B cell (primary cell): ENCODE measurements at places on chromosomes 2 and 18. TPM values are rescaled to one million over a fixed set of nuclear protein-coding genes. Genes with fewer than 3 reads are reported as not detected.

GRCh38 chr2:168592181-168592831, 136.2 kb downstream of the CERS6 start:
- H3K36me3 ChIP-seq, result no peaks in the 10 kb centered on the region
- H3K27me3 ChIP-seq, result no peaks in the 10 kb centered on the region
- no peak for DNase-seq
- no peak overlapping the region for H3K27ac ChIP-seq

GRCh38 chr2:209917154-209917771, 85.2 kb upstream of the RPE start:
- H3K27ac ChIP-seq, result no peak overlapping the region
- no peak for DNase-seq
- no peaks in the 10 kb centered on the region for H3K27me3 ChIP-seq
- H3K36me3 ChIP-seq, result no peaks in the 10 kb centered on the region
- H3K4me3 ChIP-seq, result no peak overlapping the region
- H3K4me1 ChIP-seq, result no peaks in the 10 kb centered on the region

- no peaks in the 10 kb centered on the region for H3K27me3 ChIP-seq
- no peak overlapping the region for H3K27ac ChIP-seq
- H3K4me1 ChIP-seq, result no peaks in the 10 kb centered on the region
- H3K36me3 ChIP-seq, result no peaks in the 10 kb centered on the region
- H3K4me3 ChIP-seq, result no peak overlapping the region
Measured at GRCh38 chr2:132252191-132252893, 90.6 kb upstream of the ANKRD30BL start.

DNA sequence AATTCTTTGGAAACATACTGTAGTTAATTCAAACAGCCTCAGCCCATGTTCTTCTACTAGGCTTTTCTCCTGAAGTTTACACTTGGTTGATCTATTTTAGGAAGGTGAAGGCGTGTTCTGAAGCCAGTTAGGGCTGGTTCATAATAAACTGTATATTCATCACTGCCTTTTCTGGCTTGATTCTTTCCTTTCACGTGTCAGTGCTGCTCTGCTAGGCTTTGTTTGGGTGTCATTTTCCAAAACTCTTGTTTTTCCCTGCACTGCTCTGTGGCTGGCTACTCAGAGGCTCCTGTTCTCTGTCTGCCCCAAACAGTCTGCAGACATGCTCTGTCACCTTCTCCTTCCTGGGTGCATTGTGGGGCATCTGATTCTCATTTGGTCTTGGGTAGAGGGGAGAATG, 136.1 kb downstream of the PARD3B start:
- H3K27ac ChIP-seq, result no peak overlapping the region
- H3K27me3 ChIP-seq, result no peaks in the 10 kb centered on the region
- no peak overlapping the region for H3K4me3 ChIP-seq
- no peak for DNase-seq

DNA sequence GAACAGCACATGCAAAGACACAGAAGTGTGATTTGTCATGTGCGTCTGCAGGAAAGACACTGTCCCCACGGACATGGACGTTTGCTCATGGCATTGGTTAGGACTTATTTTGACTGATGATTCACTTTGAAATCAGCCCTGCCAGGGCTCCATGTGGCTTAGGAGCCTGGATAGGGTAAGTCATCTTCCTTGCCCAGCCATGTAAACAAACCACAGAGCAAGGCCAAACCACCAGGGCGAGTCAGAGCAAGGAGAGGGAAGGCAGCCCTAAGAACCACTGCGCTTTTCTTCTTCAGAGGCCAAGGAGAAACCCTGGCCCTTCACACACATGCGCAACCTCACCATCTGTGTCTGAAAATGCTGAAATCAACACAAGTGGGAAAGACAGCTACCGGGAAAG, 88.8 kb downstream of the GFPT1 start:
- H3K36me3 ChIP-seq, result no peaks in the 10 kb centered on the region
- DNase-seq, result no peak
- H3K4me3 ChIP-seq, result no peak overlapping the region
- H3K4me1 ChIP-seq, result no peaks in the 10 kb centered on the region
- no peaks in the 10 kb centered on the region for H3K27me3 ChIP-seq

- H3K4me3 ChIP-seq, result no peak overlapping the region
- no peak overlapping the region for H3K27ac ChIP-seq
Measured at GRCh38 chr2:72925328-72925943, 8.1 kb downstream of the EMX1 start.

Gene PAIP2B
- 4.7 and 4.8 TPM in 2 replicates for polyA plus RNA-seq

Gene ADD2
- 12.9 and 15.9 TPM in 2 replicates for polyA plus RNA-seq

Gene GPR39
- polyA plus RNA-seq, result not detected in 2 replicates

Gene DSG1
- not detected in 2 replicates for polyA plus RNA-seq

Gene RPE
- polyA plus RNA-seq, result 16.3 and 23.0 TPM in 2 replicates
